NCI-H1436 treated with DMSO at 0.1 percent for 48 hours (cell line): ENCODE measurements at places on chromosomes 13 and 19.

DNA sequence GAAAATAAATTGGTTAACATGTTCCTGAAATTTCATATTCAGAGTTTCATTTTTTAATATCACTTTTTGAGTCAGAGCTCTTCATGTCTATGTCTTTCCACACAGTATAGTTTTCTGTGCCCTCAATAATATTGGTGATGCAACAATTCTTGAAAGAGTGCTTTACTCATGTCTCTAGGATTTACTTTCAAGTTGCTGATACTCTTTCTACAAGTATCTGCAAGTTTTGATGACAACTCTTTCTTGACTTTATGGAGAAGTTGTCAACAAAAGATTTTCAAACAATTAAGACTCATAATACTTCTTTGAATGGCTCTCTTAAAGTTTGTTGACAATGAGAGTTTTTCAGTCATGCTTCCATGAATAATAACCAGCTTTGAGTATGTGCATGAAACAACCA, 561.7 kb downstream of the DIAPH3 start:
- no peak for DNase-seq

- DNase-seq: no peak
Measured at GRCh38 chr19:38799104-38799503, 10.1 kb downstream of the LGALS7B start.

DNA sequence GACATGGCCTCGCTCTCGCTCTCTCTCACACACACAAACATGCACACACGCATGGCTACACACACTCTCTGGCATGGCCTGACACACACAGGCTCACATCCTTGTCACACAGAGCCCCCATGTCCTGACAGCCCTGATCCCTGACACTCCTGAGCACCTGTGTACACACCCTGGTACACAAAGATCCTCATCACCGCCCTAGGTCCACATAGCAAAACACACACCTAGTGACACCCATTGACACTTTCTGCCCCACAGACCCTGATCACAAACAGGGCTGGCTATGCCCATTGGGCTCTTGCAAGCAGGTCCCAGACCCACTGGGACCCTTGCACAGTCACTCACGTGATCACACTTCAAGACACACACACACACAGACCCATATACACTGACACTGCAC, 4.0 kb upstream of the NFIX start:
- no peak for DNase-seq

DNA sequence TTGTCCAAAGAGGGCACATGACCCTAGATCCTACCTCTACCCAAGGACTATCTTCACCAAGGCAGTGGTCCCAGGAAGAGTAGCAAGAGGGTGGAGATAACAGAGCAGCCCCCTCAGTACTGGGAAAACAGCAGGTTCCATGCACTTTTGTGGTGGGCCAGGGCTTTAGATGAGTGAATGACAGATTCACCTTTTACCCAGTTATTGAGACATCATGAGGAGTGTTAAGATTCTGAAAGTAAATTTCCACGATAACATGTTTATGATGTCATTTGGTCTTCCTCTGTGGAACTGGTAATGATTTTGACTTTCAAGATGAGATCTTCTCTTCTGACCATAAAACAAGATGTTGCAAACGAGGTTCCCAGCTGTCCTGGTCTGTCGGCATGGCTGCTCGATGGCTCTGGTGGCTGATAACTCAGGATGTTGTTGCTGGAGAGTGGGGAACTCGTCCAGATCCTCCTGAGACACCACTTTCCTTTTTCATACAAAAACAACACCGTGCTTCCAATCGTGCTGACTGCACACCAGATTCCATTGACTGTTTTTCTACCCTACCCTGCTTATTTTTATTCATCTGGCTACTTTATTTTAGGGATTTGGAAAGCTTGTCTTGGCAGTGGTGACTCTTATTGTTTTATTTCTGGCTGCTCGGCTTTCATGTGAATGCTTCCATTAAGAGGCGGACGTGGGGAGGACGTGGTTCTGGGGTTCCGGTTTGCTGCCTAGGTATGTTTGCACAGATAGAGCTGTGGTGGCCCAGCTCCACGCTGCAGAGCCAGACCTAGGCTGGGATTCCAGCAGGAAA, 88.5 kb downstream of the LRCH1 start:
- no peak for DNase-seq

GRCh38 chr19:8127311-8127710, 22.1 kb downstream of the FBN3 start:
- DNase-seq: no peak

DNA sequence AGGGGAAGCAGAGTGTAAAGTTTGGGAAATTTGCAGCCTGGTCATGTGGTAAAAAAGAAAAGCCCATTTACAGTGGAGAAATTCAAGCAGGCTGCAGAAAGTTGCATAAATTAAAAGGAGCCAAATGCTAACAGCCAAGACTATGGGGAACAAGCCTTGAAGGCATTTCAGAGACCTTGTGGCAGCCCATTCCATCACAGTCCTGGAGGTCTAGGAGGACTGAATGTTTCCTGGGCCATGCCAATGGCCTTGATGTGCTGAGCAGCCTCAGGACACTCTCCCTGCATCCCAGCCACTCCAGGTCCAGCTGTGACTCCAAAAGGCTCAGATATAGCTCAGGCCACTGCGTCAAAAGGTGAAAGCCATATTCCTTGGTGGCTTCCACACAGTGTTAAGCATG, 1202.4 kb upstream of the ATXN8OS start:
- DNase-seq: no peak

GRCh38 chr13:21638319-21639282, 32.3 kb upstream of the FGF9 start:
- DNase-seq: peak; percentile 2

DNA sequence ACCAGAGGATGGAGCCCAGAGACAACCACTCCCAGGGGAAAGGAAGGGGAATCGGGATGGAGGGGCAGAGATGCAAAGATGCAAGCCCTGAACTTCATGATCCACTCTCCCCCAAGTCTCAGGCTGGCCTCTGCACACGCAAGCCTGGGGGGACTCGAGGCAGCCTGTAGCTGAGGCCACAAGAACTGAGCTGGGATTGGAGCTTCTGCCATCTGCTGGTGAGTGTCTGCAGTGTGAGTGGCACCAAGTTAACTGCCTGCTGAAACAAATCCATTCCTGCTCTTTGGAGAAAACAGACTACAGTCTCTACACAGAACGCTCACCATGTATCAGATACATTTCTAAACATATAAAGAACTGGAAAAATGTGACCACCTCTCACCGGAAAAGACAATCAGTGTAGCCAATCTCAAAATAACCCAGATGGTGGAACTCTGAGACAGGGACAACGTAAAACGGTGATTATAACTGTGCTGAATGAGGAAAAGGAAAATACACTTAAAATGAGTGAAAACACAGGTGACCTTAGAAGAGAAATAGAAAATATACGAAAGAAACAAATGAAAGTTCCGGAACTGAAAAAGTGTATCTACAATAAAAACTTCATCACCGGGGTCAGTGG, 62.1 kb downstream of the KLF2 start:
- DNase-seq: no peak

DNA sequence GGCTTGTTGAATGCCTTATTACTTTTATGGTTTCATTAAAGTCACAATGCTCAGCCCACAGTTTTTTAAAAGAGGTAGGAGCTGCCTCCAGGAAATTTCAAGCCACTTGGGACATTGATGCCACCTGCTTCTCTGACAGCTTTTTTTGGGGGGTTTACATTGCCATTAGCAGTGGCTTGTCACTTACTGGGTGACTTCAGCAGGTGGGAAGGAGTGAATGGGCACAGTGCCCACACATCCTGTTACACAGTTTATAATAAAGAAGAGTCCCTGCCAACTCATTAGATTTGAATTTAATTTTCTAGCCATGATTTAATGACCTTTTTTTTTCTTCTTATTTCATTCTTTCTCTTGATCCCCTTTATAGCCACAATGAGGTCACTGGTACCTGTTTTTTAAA, 61.0 kb downstream of the NHLRC3 start:
- DNase-seq: peak; percentile 44

DNA sequence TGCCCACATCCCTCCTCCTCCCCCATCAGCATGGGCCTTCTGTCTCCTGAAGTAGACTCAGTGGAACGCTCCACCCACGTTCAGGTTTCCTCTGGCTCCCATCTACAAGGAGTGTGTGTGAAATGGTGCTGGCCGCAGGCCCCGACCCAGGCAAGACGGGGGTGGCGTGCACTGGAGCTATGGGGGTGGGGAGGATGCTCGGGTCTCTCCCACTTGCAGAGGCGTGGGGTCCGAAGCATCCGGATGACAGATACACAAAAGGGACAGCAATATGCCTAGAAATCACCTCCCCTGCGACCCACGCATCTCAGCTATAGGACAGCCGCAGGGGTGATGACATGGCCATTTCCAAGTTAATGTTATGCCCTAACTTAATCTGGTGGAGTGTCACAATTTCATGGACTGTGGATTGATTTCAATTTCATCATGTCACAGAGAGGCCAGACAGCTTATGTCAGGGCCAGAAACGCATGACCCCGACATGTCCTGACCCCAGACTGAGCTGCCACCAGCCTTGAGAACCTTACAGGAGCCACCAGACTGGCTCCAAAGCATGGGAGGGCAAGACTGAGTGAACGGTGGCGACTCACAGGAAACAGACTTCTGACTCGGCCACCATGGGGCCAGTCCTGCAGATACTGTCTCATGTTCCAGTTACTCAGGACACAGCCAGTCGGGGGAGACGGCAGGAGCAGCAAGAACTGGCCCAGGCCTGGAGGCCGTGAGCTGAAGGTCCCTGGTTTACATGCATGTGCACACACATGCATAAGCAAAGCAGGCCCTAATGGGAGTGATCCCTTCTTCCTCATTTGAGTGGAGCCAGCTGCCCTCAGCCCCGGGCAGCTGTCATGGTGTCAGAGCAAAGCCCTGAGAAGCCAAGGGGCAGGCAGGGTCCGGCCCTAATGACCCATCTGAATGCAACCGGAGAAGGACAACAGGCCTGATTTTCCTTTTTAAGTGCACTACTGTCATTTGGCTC, 82.2 kb downstream of the SLC7A1 start:
- no peak for DNase-seq
